ENCODE measurements at places on chromosomes 11 and 22. TPM values are rescaled to one million over a fixed set of nuclear protein-coding genes. Genes with fewer than 3 reads are reported as not detected.

CCDC82 gene
- 17.4 TPM for total RNA-seq

BIK gene
- 6.8 TPM for total RNA-seq

MPZL2 gene
- 0.55 TPM for total RNA-seq

DNA sequence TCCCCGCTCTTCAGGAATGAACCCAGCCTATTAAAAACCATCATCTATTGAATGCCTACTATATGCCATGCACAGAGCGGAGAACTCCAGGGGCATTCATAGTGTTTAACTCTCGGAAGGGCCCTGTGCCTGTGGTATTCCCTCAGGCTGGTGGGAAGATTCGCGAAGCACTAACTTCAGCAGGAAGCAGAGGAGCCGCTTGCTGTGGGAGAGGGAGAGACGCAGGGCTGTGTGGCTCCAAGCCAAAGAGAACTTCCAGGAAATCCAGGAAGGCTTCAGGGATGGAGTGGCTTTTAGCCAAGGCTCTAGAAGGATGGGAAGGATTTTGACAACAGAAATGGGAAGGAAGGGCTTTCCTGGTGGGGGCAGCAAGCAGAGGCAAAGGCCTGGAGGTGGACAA, 103.8 kb downstream of the TP53I11 start:
- H3K27me3 ChIP-seq = no peaks in the 10 kb centered on the region
- DNase-seq = no peak

GRCh38 chr22:23011105-23011674, 59.1 kb upstream of the GNAZ start:
- H3K4me3 ChIP-seq = no peak overlapping the region
- DNase-seq = no peak
- no peak overlapping the region for H3K27ac ChIP-seq
- no peaks in the 10 kb centered on the region for H3K36me3 ChIP-seq
- H3K27me3 ChIP-seq = peaks cover 2% of the 10 kb centered on the region

GRCh38 chr11:45622861-45623260, 42.6 kb downstream of the CHST1 start:
- no peak overlapping the region for H3K4me3 ChIP-seq
- H3K27me3 ChIP-seq = no peaks in the 10 kb centered on the region
- no peak overlapping the region for H3K27ac ChIP-seq
- no peak for DNase-seq
- no peaks in the 10 kb centered on the region for H3K4me1 ChIP-seq
- H3K36me3 ChIP-seq = peaks cover 2% of the 10 kb centered on the region

DNA sequence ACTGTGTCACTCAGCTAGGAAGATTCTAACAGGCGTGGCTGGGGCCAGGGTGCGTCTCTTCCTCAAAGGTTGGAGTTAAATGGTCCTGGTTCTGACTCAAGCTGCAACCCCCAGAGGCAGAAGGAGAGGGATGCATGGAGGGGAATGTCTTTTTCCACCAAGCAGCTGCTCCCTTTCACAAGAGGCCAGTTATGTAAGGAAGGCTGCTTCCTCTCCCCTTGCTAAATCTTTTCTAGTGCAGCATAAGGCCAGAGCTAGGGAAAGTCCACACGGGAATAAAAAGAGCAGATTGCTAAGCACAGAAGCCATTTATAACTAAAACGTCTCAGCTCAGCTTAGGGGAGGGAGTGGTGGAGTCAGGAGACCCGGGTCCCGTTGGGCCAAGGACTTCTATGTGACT, 10.0 kb downstream of the PVALB start:
- H3K27ac ChIP-seq = no peak overlapping the region
- H3K4me1 ChIP-seq = no peaks in the 10 kb centered on the region
- no peaks in the 10 kb centered on the region for H3K36me3 ChIP-seq
- no peak overlapping the region for H3K4me3 ChIP-seq
- DNase-seq = no peak

DNA sequence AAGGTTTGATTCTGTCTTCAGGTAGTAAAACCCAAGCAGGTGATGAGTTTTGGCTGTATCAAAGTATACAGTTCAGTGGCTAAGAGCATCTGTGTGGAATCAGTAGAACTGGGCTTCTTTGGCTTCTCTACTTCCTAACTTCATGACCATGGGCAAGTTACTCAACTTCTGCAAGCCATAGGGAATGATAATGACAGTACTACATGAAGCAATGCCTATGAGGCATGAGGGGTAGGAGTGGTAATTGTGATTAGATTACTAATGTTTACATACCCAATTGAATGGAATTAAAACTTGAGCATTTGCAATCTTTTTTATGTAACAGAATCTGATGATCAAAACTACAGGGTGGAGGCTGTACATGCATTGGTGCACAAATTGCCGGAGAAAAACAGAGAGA, 164.3 kb downstream of the PGR start:
- DNase-seq = no peak
- no peaks in the 10 kb centered on the region for H3K27me3 ChIP-seq
- no peaks in the 10 kb centered on the region for H3K4me1 ChIP-seq
- no peak overlapping the region for H3K27ac ChIP-seq
- H3K4me3 ChIP-seq = no peak overlapping the region

- no peak overlapping the region for H3K4me3 ChIP-seq
- peaks cover 9% of the 10 kb centered on the region for H3K4me1 ChIP-seq
- H3K27me3 ChIP-seq = no peaks in the 10 kb centered on the region
- DNase-seq = no peak
- H3K36me3 ChIP-seq = peaks cover 7% of the 10 kb centered on the region
Observed at GRCh38 chr22:17303840-17304779, 65.2 kb upstream of the CECR2 start.

DNA sequence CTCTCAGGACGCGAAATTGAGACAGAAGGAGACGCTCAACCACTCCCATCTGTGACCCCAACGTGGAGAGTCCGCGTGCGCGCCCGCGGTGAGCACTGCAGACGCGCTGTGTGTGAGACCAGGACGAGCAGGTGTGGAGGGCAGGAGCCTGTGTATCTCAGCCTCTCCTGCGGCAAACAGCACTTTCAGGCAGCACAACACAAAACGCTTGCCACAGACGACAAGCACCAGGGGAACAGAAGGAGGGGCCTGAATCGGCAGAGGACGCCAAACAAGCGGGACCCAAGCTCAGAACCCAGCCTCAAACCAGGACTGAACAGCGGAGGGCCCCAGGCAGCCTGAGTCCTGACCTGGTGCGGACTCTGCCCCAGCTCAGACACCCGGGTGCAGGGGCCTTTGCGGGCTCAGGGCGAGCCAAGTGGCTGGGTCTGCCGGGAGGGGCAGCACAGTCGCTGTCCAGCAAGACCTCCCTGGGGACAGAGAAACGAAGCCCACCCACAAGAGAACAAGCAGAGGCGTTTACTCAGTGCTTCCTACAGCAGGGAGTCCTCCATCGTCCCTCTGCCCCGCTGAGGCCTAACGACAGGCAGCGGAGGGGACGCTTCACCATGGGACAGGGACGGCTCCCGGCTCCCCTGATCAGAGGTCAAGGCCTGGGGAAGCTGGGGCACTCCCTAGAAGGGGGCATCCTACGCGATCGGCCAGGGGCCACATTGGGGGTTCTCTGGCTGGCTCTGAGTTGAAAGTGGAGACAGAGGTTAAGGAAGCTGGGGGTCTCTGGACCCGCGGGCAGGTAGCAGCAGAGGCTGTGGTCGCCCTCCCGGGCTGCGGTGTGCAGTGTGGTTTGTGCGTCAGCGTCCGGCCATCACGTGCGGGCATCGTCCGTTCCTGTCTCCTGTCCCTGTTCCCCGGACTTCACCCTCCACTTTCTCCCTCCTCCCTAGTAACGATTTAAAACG, 560.8 kb downstream of the BRD1 start:
- peaks cover 10% of the 10 kb centered on the region for H3K4me1 ChIP-seq
- H3K4me3 ChIP-seq = no peak overlapping the region
- H3K36me3 ChIP-seq = 0 out of 2 replicates have a peak, but pooled peaks cover 4% of the 10 kb centered on the region
- peaks cover 4% of the 10 kb centered on the region for H3K27me3 ChIP-seq

DNA sequence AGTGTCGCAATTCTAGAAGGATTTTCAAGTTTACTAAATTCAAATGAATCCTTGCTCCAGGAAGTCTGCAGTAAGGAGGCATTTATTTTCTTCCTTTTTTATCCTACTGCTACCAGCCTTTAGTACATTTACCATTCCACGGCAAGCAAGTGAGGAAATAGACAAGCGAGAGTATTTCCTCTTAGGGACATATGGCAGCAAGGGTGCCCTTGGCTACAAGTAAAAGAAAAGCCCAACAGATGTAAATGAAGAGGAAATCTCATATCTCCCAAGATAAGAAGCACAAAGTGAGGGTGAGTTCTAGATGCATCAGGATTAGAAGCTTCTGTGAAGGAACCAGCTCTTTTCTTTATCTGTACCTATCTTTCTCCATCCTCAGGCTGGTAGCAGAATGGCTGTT, 37.8 kb upstream of the FZD4 start:
- no peak for DNase-seq
- H3K27me3 ChIP-seq = no peaks in the 10 kb centered on the region
- H3K4me1 ChIP-seq = no peaks in the 10 kb centered on the region
- no peak overlapping the region for H3K4me3 ChIP-seq

DNA sequence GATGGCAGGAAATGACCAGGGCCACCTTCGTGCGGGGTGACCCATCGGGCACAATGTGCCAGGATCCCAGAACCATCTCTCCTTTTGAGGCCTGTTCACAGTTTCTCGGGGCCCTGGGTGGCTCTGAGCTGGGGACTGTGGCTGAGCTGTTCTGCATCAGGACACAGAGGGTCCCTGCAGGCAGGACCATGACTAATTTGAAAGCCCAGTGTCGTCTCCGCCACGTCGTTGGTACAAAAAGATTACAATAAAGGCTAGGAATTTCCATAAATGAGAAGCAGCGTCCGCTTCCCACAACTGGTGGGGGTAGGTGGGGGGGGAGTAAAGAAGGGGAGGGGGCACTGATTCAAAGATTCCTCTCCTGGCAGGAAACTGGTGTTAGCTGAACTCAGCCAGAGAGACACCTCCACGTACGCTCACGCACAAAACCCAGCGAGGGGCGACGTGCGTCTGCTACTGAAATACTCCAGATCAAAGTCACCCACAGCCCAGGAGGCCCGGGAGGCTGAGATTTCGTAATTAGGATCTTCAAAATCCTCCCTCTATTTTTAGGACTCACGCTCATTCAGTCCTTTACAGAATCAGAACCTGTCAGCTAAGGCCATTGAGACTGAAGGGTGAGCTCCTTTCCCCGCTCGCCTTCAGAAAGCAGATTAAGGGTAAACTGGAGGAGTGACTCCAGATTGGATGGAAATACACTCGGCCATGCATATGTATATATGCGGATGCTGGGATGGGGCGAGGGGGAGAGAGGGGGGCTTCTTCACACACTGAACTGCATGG, 11.0 kb downstream of the MN1 start:
- H3K4me1 ChIP-seq = peaks cover 21% of the 10 kb centered on the region
- DNase-seq = no peak
- peak overlapping the region; percentile 74 for H3K4me3 ChIP-seq
- no peaks in the 10 kb centered on the region for H3K36me3 ChIP-seq
- H3K27ac ChIP-seq = no peak overlapping the region

DNA sequence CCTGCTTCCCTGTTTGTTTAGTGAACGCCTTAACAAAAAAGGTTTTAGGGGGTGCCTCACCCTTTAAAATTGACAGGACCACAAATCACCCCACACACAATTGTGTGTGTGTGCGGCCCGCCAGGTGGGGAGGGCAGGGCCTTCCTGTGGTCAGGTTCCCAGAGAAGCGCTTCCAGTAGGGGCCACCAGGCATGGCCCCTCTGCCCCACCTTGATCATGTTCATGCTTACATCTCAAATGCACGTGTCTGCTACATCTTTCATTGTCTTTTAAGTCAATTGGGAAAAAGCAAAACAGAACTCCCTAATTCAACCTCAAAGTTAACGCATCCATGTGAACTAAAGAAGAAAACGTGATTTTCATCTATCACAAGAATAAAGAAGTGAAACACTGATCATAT, 1335.3 kb downstream of the TBC1D22A start:
- no peak overlapping the region for H3K4me3 ChIP-seq
- H3K36me3 ChIP-seq = peaks cover 2% of the 10 kb centered on the region
- no peak overlapping the region for H3K27ac ChIP-seq
- no peaks in the 10 kb centered on the region for H3K27me3 ChIP-seq

GRCh38 chr11:115324581-115325432, 179.4 kb downstream of the CADM1 start:
- H3K27ac ChIP-seq = no peak overlapping the region
- no peaks in the 10 kb centered on the region for H3K27me3 ChIP-seq

Data from H9 (cell line).